Neural crest cell (in vitro differentiated cells): ENCODE measurements at places on chromosomes 5 and 9.

DNA sequence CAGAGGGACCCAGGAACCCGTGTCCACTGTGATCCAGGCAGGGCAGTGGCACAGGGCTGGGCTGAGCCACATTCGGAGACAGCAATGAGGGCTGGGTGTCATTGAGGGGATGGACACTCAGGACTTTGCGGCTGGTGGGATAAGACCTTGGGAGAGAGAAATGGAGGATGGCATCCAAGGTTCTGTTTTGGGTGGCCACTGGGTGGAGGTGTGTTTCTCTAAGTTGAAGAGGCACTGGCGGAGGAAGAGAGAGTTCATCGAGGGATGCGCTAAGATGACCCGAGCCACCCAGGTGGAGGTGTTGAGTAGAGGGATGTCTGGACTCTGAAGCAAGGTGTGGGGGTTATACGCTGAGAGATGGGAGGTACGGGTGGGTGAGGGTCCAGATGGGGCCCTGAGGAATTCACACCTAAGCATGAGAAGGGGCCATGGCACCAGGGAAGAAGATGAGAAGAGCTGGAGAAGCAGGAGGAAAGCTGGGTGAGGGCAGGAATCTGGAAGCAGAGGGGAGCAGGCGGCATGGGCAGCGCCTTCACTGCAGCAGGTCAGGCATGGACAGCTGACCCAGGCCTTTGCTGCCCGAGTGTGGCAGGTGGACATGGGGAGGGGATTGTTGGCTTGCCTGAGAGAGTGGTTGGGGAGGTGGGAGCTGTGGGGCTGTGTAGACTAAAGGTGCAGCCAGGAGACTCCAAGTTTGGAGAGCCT is 2.5 kb upstream of the SLC25A48 start:
- no peak for DNase-seq

DNA sequence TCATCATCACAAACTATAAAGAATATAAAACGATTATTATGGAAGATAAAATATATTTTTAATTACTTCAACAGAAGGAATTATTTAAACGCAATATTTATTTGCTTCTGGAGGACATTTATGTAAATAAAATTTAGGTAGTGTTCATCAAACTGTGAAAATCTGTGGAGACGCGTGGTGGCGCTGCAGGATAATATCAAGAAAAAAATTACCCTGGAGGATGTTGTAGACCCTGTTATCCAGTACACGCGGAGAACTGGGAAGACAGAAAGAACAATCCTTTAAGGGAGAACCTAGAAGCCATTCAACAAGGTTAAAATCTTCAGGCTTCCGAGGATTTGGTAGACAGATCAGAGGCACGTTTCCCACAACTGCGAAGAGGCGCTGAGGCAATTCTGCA is at the start of gene PCDHB12:
Gene PCDHB12, plus strand, starts transcription at position 242 of the 400 bp plus-strand sequence. CDS start 189 bp downstream, outside the sequence.
- DNase-seq = no peak

GRCh38 chr9:4309806-4310205 is 9.9 kb upstream of the GLIS3 start:
- no peak for DNase-seq

DNA sequence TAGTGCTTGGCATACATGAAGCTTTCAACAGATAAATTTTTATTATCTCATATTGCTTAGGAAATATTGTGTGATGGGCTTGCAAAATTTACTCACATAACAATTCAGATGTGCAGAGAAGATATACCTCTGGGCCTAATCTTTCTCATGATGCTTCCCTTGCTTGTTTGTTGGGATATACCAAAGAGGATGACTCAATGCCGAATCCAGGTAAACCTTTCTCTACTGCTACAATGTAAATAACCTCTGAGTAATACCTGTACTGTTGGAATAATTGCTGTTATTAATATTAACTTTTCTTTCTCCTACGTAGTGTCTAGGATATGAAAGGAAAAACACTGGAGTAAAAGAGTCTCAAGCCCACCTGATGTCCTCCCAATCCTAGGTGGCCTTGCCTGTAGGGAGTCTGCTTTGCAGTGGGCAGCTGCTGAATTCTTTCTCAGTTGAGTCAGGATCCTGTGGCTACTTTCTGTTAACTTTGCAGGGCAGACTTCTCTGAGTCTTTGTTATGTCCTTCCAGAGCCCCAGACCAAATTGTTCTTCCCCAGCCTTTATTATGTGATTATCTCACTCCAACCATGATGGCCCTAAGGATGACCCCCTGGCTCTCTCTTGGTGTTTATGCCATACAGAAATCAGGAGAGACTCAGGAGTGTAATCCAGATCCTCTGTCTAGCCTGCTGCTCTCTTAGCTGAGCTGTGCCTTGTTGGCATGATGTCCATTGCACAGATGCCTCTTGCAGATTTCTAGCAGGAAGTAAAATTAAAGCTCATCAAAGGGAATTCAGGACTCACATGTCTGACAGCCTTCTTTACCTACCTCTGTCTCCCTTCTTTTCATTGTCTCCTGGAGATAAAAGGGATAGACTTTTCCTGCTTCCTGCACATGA is 208.1 kb downstream of the SNX18 start:
- no peak for DNase-seq

DNA sequence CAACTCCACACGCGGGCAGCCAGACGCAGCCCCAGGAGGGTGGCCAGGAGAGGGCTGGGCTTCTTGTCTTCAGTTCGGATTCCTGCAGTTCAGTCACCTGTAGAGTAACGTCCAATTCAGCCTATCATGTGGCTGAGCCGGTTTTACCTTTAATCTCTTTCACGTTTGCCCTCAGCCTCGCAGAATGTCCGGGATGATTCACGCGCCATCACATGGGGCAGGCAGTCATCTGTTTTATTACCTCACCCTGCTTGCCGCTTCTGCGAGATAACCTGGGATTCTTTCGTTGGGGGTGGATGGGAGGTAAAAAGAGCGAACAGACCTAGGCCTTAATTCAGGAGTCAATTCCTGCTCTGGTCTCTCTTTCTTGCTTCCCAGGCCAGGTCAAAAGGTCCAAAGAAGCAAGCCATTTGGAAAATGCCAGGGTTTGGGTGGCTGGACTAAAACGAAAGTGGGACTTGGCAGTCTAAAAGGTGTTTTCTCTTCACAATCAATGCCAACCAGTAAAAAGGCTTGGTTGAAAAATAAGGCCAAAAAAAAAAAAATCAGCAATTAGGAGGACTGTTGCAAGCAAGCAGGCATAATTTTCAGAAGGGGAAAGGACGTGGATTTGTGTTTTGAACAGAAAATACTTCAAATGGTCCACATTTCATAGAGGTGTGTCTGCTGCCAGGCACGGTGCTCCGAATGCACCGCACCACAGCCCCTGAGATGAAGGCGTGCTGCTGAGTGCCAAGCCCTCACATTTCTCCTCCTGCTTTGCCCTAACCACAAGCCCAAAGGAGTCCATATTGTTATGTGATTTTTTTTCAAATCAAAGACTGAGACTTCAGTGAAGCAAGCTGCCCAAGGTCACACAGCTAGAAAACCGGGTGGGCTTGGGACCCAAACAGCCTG is 2.8 kb upstream of the WWC1 start:
- DNase-seq = no peak

DNA sequence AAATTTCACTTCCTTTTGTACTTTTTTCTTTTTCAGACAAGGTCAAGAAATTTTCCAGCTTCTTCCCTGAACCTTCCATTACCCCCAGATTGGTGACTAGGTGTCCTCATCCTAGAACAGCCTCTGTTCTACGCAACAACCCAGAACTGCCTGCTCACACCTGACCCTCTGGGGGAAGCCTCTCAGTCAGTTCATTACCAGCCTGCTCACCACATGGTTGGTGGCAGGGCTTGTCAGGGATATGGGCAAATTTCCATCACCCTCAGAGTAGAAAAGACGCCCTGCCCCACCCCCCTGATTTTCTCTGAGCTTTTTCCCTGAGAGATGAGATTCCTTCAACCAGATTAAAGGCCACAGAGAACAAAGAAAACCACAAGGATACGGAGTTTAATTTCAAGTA is 5.3 kb upstream of the CFAP95 start:
- DNase-seq = no peak

DNA sequence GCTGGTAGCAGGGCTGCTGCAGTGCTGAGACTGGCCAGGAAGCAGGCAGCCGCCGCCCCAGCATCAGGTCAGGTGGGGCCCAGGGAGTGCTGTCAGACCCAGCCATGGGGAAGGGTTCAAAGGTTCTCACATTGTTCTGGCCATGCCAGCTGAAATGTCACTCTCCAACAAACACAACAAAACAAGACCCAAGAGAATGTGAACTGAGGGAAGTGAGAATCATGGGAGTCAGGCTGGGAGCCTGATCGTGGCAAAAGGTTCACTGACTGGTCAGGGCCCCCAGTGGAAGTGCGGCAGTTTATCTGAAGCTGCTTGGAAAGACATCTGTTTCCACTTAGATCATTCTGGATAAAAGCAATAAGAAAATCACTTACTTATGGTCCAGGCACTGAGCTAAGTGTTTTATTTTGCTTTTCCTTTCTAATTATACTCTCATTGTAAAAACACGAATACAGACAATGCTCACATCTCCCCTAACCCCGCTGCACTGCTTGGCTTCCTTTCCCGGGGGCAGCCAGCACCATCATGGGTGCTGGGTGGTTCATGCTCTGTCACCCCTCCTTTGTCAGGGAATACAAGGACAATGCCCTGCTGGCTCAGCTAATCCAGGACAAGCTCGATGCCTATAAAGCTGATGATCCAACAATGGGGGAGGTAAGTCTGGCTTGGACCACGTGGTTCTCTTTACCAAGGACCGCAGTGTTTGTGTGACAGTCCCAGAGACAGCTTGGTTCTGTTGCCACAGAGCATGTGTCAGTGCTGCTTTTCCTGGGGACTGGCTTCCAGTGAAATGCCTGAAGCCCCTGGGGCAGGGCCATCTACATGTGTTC is 41.9 kb upstream of the CFAP157 start:
- DNase-seq = no peak

- no peak for DNase-seq
Measured at GRCh38 chr5:81147011-81147885, 85.9 kb upstream of the CKMT2 start.

DNA sequence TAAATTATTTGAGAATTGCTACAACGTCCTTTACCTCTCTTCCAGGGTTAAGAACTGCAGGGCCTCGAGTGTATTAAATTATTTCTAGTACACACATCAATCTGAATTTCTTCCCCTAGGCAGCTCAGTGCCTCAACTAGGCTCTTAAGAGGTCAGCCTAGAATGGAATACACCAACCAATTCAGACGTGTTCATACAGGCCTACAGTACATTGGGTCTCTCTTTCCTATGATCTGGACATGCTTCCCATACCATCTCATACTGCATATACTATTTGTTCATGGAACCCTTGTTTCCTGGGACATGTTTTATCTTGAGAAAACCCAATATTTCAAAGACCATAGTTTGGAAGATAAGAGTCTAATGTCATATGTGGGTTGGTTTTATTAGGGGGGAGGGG is 434.1 kb upstream of the WWC1 start:
- DNase-seq = no peak

GRCh38 chr5:175003531-175003930 is 279.1 kb downstream of the MSX2 start:
- DNase-seq = no peak

DNA sequence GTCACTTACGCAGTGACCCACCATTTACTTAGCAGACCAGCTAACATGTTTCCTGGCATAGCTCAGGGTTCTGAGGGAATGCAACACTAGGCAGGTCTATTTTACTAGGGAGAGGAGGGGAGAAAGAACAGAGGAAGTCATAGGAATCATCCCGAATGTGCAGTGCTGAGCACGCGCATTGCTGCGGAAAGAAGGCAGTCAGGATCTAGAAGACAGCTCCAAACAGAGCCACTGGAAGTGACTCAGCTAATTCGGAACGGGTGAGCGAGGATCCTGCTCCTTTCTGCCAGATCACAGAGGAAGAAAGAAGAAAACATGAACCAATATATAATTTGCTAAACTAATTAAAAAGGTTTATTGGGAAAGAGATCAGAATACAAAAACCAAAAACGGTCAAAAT is 339.8 kb downstream of the EFNA5 start:
- DNase-seq = no peak

GRCh38 chr9:107710953-107711352 is 221.4 kb upstream of the KLF4 start:
- DNase-seq = no peak

GRCh38 chr5:119079318-119079921 is 8.5 kb downstream of the DMXL1 start:
- DNase-seq = no peak

- no peak for DNase-seq
Measured at GRCh38 chr9:16075696-16076095, 522.9 kb downstream of the CCDC171 start.

- no peak for DNase-seq
Measured at GRCh38 chr5:38446029-38446522, 110.4 kb downstream of the LIFR start.

DNA sequence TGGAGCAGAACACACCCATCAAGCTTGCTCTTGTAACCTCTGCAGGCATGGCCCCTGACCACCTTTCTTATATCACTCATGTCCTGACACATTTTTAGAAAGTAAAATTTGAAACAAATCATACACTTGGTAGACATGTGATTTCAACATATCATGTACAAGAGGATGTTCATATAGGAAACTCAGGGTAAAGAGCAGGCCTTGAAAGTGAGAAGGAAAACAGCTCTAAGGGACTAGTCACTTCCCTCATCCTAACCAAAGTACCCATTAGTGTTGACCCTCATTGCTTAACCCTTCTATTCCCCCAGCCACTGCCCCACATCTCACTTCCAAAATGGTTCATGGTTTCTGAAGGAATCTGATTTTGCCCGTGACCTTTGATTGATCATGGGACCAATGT is 492.4 kb upstream of the KLF4 start:
- no peak for DNase-seq

- no peak for DNase-seq
Measured at GRCh38 chr5:146890731-146891440, 12.3 kb upstream of the PPP2R2B start.

- no peak for DNase-seq
Measured at GRCh38 chr5:32320576-32320975, 7.8 kb upstream of the MTMR12 start.

GRCh38 chr5:141919218-141920119 is 4.2 kb upstream of the DELE1 start:
- DNase-seq = no peak

DNA sequence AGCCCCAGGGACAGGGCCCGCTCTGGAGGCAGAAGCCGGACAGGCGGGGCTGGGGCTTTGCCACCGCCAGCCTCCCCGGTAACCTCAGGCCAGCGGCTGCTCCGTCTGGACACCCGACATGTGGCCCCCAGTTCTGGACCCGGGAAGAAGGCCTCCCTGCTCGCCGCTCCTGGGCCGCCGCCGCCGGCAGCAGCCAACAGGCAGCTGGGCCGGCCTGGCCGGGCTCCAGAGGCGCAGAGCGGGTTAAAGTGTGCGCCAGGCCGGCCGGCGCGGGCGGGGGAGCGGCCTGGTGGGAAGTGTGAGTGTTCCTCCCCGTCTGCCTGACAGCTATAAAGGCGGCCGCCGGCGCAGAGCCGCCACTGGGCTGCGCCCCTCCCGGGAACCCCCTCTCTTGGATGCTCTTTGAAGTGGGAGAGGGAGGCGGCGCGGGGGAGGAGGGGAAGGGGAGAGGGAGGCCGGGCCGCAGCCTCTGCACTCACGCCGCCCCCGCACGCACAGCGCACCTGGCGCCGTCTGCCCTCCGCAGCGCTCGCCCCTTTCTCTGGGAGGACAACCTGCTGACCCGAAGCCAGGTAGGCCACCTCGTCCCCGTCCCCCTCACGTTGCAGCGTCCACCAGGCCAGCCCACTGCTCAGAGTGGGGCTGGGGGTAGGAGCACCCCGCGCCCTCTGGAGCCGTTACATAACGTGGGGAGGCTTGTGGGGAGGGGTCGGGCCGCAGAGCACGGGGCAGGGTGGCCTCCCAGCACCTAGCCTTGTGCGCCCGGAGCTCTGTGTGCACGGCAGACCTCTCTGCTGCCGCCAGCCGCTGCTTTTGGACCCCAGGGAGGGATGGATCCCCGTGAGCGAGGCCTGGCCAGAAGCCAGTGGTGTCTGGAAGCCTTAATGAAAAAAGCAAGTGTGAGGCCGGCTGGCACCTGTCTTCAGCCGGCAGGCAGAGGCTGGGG is at the start of gene ADAMTSL2:
Gene ADAMTSL2, plus strand, starts transcription at position 359 of the 946 bp plus-strand sequence. CDS start 2,009 bp downstream, outside the sequence.
- peak; percentile 39 for DNase-seq

- DNase-seq = no peak
Measured at GRCh38 chr5:43316421-43316820, 3.2 kb upstream of the HMGCS1 start.
